Left ventricle myocardium superior (tissue), 1 donor: ENCODE measurements at places on chromosomes 13 and 19. TPM values are rescaled to one million over a fixed set of nuclear protein-coding genes. Genes with fewer than 3 reads are reported as not detected.

TICAM1 gene
- total RNA-seq: 6.2 TPM

DNA sequence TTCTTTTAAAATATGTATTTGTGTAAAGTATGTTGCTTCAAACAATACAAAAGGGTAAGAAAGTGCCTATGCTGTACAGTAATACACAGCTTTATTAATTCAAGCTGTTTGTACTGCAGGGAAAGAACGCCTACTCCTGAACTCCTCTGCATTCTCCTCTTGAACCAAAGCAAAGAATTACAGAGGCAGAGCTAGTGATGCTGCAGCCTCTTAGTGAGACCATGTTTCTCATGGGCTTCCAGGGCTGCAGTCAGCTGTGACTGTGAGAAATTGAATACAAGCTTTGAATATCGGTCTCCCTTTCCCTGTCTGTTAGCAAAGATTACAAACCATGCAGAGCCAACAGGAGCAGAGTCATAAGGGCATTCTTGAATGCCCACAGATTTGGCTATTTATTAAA lies 248.5 kb downstream of the SLITRK1 start:
- no peak for DNase-seq

DNA sequence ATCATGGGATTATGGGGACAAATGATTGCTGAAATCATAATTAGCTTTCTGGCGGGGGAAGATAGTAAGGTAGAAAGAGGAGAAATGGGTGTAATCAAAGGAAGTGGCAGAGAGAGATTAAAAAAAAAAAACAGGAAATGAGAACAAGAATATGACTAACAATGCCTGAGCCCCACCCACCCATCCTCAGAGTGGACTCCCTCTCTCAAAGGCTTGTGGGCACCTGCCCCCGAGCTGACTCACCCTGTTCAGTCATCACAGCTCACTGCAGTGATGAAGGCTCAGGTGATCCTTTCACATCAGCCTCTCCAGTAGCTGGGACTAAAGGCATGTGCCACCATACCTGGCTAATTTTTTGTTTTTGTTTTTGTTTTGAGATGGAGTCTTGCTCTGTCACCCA lies 26.4 kb upstream of the TPT1 start:
- no peak for DNase-seq

IGFL1 gene
- not detected for total RNA-seq

DNA sequence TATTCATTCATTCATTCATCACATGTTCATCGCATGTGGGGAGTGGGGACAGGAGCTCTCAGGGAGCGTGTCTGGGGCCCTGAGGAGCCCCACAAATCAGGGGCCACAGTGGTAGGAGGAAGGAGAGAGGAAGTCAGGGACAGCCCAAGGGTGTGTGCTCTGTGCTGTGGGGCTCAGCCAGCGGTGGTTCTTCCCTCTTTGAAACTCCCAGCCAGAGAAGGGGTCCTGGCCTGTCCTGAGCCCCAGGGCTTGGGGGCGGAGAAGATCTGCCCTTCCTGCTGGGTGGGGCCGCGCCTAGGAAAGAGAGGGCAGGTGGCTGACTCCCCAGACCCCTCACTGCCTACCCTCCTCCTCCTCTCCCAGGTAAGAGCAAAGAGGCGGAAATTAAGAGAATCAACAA lies 14.6 kb downstream of the AP2A1 start:
- DNase-seq: no peak

SHFL gene
- 8.2 TPM for total RNA-seq

ZNF442 gene
- total RNA-seq: 3.5 TPM
